MM.1S (cell line): ENCODE measurements at places on chromosomes 4 and X.
A peak's percentile ranks its signal among the peaks of the same experiment; 100 is the strongest.

DNA sequence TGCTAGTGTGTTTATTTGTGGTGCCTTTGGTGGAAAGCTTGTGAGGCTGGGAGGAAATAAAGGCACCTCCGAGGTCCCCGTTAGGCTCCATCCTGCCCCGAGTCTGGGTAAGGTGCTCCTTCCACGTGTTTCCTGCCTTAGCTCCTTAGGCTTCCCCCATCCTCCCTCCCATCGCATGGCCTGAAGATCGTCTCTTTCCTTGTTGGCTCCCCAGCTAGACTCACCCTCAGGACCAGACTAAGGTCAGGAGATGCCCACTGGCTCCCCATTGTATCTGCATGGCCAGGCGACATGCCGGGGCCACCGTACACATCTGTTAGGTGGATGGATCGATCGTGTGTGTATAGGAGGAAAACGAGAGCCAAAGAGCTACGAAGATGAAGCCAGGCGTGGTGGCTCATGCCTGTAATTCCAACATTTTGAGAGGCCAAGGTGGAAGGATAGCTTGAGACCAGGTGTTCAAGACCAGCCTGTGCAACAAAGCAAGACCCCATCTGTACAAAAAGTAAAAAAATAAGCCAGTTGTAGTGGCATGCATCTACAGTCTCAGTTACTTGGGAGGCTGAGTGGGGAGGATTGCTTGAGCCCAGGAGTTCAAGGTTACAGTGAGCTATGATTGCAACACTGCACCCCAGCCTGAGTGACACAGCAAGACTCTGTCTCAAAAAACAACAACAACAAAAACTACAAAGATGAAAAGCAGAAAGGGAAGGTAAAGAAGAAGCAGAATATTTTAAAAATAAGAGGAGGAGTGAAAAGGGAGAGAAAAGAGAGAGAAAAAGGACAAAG, 53.7 kb downstream of the SEPSECS start:
- no peak for DNase-seq

GRCh38 chr4:38983787-38984598, 48.2 kb downstream of the TMEM156 start:
- no peak for DNase-seq

- peak; percentile 78 for DNase-seq
Measured at GRCh38 chrX:74922922-74923543, 2.2 kb downstream of the NEXMIF start.

- no peak for DNase-seq
Measured at GRCh38 chr4:7770224-7771050, 169.2 kb downstream of the AFAP1 start.

DNA sequence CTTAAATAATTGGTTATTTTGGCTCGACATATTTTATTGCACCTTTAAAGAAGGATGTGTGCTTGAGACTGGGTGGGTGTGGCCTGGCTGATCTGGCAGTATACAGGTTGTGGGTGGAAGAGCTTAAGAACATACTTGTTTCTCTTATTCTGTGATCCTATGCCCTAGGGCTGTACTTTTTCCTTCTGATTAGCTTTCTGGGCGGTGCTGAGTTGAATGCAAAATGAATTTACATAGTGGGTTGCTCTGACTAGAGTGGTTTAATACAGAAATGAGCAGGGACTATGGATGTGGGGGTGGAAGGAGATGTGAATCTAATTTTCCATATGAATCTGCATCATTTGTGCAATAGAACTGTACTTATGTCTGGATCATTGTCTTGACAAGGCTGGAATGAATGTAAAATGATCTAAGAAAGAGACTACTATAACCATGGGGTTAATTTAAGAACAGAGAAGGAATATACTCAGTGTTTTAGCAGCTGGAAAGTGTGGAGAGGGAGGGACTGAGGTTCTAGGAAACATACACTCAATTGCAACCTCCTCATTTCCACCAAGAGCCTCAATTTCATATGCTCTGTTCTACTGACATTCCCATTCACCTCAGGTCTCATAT, 73.7 kb downstream of the RLIM start:
- no peak for DNase-seq

DNA sequence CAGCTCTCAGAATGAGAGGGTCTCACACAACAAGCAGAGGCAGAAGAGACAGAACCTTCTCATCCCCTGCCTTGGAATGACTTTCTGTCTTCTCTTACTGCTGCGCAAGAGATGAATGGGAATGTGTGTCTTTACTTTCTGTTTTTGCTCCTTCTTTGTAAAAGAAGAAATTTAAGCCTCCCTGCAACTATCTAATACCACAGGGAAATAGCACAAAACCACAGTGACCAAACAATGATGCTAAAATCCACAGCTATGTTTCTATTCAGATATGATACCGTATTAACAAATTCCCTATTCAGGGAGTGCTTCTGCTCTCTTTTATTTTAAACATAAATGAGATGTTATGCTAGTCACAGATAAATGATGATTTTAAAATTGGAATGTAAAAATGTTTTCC, 173.8 kb upstream of the RAI2 start:
- DNase-seq: peak; percentile 18

DNA sequence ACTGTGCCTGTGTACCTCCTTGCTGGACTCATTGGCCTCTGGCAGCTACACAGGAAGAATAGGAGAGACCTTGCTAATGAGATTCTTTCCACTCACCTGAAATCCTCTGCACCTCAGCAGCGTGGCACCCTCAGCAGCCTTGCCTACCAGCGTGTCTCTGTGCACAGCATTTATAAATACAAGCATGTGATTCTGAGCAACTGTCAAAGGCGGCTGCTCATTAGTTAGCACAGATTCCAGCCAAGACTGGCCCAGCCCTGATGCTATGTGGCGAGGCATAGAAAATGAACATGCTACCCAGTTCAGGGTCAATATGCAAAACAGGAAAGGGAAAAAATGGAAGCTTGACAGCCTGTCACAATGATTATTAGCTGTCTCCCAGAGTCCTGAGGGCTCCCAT, 298.0 kb downstream of the C4orf33 start:
- DNase-seq: no peak

DNA sequence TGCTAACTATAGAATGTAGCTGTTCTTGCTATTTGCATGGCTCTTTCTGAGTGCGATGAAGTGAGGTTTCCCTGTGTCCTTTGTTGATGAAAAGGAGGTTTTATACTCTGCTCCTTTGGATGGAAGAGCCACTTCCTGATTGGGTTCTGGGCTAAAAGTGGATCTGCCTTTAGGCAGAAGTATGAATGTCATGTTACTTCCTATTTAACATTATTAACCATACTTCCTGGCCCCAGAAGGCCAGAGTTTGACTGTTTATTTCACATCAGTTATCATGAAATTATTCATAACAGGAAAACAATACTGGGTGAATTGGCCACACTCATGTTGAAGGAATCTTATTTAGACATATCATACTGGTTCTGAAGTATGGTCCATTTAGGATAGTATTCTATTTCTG, 386.2 kb downstream of the PCDH7 start:
- DNase-seq: no peak

DNA sequence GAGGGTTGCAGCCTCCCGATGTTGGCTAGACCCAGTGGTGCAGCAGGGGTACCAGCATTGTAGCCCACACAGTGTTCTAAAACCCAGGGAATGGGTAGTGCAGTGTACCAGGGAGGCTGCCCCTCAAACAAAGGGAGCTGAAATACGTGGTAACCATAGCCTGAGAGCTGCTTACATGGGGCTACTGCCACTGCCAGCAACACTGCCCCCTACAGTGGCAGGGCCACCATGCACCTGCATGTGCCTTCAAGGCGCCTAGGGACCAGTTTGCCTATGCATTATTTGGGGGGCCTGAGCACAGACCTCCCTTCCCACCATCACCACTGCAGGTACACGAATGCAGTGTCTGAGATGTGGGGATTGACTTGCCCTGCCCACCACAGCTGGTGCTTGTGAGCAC, 21.0 kb upstream of the BMP15 start:
- no peak for DNase-seq
